Left cardiac atrium (tissue), 4 donors: ENCODE measurements at places on chromosomes 6 and 20.

DNA sequence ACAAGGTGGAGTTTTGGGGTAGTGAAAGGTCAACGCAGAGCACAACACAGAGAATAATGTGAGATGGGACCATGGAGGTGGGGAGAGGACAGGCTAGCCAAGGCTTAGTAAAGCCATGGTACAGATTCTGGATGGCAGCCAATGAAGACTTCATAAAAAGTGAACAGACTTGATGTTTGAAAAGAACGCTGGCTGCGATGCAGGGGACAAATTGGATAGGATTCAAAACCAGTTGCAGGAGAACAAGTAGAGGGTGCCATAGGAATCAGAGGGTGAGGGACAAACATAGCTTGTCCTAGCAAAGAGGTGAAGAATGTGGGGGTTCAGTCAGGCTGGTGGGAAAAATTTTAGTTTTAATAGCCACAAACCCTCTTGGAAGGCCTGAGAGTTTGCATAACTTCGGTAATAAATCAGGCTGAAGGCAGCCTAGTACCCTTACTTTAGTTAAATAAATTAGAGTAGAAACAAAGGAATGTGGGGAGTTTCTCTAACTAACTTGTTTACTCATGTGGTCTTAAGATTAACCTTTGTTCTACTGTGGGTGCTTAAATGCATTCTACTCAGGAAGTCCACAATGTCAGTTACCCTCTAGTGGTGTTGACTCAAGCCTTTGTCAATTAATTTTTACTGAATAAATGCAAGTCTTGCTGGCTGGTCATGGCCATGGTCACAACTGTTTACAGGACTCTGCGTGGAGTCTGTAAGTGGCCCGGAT is 216.4 kb downstream of the C6orf118 start:
- DNase-seq, result no peak

- no peak for DNase-seq
Observed at GRCh38 chr20:47040506-47041125, 146.0 kb downstream of the EYA2 start.

- DNase-seq, result no peak
Observed at GRCh38 chr6:136926383-136926782, 4.3 kb downstream of the SLC35D3 start.

DNA sequence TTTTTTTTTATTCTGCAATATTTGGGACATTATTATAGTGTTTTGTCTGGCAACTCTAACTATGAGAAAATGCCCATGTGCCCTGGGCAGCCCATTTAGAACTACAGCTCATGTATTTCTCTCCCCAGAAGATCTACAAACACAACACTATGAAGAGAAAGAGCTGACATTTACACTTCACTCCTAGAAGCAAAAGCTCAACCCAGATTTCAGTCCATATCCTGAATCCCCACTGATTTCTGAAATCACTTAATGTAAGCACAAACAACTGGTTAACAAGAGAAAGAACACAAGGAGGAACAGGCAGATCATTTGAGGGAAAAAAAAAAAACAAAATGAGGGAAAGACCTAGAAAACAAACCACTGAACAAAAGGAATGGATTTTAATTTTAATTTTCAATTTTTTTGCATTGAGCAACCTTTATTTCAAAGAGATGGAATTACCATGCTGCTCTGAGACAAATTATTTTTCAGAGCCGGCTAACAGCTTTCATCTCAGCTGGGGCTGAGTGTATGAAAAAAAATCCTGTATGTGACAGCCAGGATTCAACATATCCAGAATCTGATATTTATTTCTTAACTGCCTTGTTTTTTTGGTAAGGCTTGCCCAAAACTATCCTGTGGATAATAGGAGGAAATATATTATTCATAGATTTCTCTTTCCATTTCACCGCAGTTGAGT is 32.5 kb downstream of the KIAA0319 start:
- no peak for DNase-seq

DNA sequence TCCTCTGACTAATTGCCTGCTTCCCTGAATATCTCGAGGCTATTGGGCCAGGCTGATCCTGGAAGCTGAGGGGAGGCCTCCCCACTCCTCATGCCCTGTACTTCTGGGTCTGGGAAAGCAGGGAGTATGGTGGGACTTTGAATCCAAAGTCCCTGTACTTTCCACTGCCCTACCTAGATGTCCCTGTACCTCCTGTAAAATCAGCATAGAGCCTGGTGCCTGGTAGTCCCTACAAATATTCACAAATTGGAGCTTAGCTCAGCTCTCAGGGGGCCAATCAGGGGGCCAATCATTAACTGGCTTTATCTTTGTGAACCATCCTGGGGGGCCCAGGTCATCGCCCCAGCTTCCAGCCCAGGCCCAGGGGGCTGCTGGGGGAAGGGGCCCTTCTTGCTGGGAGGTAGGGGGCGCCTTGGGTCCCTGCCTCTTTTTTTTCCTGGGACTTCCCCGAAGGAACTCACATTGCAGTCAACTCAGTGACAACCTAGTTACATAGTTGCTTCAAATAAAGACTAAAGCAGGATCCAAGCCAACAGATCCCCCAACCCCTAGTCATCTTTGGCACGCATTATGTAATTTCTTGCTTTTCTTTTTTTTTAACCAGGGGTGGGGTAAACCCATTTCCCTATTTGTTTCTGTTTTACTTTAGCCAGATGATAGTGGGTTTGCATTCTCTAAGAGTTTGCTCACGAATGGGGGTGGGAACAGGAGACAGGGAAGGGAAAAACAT is 6.9 kb upstream of the VEGFA start:
- DNase-seq, result no peak

DNA sequence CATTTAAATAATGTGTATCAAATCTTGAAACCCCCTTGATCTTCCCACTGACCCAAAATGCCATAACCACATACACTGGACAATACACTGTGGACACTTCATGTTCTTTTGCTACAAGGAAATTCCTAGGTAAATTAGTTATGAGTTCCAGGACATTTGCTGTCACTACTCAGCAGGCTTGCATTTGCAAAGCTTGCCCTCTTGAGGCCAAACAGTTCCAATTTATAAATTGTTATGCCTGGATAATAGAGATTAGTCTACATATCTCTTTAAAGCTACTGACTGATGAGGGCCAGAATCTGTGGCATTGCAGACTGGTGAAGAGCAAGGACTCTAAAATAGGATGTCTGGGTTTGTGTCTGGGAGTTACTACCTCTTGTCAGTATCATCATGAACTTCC is 17.4 kb upstream of the RAB32 start:
- no peak for DNase-seq

GRCh38 chr6:3061501-3061941 is 6.8 kb upstream of the RIPK1 start:
- no peak for DNase-seq

- DNase-seq, result no peak
Observed at GRCh38 chr20:51034476-51034875, 11.6 kb upstream of the KCNG1 start.

- DNase-seq, result no peak
Observed at GRCh38 chr6:116691154-116691553, 10.1 kb downstream of the KPNA5 start.
